A375 (cell line): ENCODE measurements at places on chromosomes 2 and 18. TPM values are rescaled to one million over a fixed set of nuclear protein-coding genes. Genes with fewer than 3 reads are reported as not detected.

The AQP12A gene
- total RNA-seq: not detected in 2 replicates

The BMP10 gene
- total RNA-seq: not detected in 2 replicates

The CSRNP3 gene
- total RNA-seq: 0.15 and 3.9 TPM in 2 replicates

The CD28 gene
- total RNA-seq: 0.19 and 0.80 TPM in 2 replicates

The DSG1 gene
- not detected in 2 replicates for total RNA-seq

The DYSF gene
- total RNA-seq: 1.0 and 1.7 TPM in 2 replicates

The RAPGEF4 gene
- 0.53 and 2.2 TPM in 2 replicates for total RNA-seq

The ZDBF2 gene
- 10.5 and 11.1 TPM in 2 replicates for total RNA-seq

The B3GNT2 gene
- total RNA-seq: 7.9 and 9.2 TPM in 2 replicates

The KCNF1 gene
- total RNA-seq: not detected in 2 replicates

The COL3A1 gene
- total RNA-seq: not detected in 2 replicates

The FAM237A gene
- total RNA-seq: not detected in 2 replicates

The EPG5 gene
- total RNA-seq: 4.2 and 7.0 TPM in 2 replicates

The LYPD6B gene
- total RNA-seq: 1.2 TPM in 1 of 2 replicates, not detected in the other

The PCARE gene
- total RNA-seq: 0.04 TPM in 1 of 2 replicates, not detected in the other

The FAM124B gene
- not detected in 2 replicates for total RNA-seq

The HTR2B gene
- total RNA-seq: not detected in 2 replicates

The TMEM178A gene
- total RNA-seq: 0.38 TPM in 1 of 2 replicates, not detected in the other

The SKOR2 gene
- total RNA-seq: not detected in 2 replicates

The G6PC2 gene
- not detected in 2 replicates for total RNA-seq

The ZSCAN30 gene
- 5.1 and 7.4 TPM in 2 replicates for total RNA-seq

The DNAJC5G gene
- not detected in 2 replicates for total RNA-seq

The ZSWIM2 gene
- total RNA-seq: not detected in 2 replicates
